ENCODE measurements at places on chromosomes 7 and 10.
A peak's percentile ranks its signal among the peaks of the same experiment; 100 is the strongest.

GRCh38 chr10:119917777-119918176, 25.2 kb downstream of the SEC23IP start:
- DNase-seq = no peak

DNA sequence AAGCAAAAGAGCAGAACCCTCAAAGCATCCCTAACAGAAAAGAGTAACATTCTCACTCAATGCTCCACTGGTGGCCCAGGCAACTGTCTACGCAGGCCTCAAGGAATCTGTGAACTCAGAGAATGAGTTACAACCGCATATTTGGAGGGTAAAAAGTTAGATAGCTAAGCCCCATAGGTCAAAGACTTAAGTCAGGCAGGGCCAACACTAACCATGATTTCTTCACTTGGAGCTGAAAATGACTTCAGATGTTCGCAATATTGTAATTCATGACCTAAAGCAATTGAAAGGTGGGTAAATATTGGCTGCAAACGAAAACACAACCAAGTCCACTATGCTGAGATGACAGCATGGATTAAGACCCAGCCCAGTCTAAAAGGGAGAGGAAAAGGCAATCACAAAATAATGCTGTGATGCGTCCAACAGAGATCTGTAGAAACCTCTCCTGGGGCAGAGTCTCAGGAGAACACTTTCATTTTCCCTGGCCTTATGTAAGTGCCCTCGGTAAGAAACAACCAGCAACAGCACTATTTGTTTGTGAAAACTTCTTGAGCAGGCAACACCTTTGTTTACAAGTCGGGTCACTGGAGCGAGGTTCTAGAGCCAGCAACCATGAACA, 176.5 kb downstream of the TNS3 start:
- no peak for DNase-seq

- DNase-seq = no peak
These were observed 55.7 kb downstream of the RNF133 start for GRCh38 chr7:122643250-122643649.

- no peak for DNase-seq
These were observed 10.2 kb downstream of the PYROXD2 start for GRCh38 chr10:98404571-98405359.

- DNase-seq = no peak
These were observed 49.5 kb upstream of the PPP2R2D start for GRCh38 chr10:131851346-131851745.

- no peak for DNase-seq
These were observed 391.4 kb downstream of the TNS3 start for GRCh38 chr7:47190462-47190861.

DNA sequence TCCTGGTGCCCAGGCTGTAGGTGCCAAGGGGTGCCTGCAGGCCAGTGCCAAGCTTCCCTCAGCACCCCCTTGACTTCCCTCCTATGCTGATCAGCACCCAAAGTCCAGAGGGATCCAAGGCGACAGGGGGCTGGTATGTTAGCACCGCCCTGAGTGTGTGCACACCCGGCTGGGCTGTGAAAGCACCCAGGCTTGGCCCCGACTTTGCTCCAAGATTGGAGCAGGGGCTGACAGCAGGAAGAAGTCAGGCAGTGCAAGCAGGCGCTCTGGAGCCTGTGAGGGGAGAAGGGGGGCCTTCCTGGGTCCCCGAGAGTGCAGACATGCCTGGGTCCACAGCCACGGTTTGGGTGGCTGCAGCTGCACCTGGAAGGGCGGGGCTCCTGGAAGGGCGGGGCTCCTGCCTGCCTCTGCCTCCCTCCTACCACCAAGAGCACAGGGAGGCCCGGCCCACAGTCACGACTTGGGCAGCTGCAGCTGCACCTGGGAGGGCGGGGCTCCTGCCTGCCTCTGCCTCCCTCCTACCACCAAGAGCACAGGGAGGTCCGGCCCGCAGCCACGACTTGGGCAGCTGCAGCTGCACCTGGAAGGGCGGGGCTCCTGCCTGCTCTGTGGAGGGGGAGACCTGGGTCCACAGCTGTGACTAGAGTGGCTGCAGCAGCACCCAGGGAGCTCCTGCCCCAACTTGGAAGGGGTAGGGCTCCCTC, 30.2 kb upstream of the ZMYND11 start:
- no peak for DNase-seq

GRCh38 chr10:44980309-44981171, 1.9 kb upstream of the DEPP1 start:
- DNase-seq = no peak

DNA sequence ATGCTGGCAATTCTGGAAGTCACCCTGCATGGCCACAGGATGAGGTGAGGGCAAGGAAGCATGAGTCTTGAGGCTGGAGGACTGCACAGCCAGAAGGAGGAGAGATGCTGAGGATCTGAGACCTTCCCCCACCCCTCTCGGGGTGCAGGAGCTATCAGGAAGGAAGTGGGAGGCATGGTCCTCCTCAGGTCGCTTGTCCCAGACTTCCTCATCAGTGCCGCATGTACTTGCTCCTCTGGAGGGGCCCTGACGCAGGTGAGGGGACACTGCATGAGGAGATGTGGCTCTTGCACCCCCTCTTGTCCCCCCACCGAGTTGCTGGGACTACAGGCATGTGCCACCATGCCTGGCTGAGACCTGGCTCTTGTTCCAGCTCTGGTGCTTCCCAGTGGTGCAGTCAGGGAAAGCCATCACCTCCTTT, 5.7 kb upstream of the ZMIZ1 start:
- no peak for DNase-seq

DNA sequence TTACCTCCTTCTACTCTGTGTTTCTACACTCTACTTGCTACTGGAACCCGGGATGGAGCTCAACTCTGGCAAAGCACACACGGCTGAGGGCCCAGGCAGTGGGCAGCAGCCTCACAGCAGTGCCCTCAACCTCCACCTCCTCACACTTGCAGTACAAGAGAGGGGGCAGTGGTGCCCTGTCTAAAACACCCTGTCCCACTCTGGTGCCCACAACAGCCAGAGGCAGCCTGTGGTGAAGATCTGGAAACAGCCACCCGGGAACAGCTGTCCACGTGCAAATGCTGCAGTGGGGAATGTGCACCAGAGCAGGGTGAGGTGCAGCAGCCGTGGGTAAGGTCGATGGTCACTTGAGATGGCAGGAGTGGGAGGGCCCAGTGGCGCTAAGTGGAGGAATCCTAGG, 13.7 kb downstream of the MAT1A start:
- DNase-seq = no peak

- no peak for DNase-seq
These were observed 97.8 kb downstream of the GALNT17 start for GRCh38 chr7:71229699-71230098.

DNA sequence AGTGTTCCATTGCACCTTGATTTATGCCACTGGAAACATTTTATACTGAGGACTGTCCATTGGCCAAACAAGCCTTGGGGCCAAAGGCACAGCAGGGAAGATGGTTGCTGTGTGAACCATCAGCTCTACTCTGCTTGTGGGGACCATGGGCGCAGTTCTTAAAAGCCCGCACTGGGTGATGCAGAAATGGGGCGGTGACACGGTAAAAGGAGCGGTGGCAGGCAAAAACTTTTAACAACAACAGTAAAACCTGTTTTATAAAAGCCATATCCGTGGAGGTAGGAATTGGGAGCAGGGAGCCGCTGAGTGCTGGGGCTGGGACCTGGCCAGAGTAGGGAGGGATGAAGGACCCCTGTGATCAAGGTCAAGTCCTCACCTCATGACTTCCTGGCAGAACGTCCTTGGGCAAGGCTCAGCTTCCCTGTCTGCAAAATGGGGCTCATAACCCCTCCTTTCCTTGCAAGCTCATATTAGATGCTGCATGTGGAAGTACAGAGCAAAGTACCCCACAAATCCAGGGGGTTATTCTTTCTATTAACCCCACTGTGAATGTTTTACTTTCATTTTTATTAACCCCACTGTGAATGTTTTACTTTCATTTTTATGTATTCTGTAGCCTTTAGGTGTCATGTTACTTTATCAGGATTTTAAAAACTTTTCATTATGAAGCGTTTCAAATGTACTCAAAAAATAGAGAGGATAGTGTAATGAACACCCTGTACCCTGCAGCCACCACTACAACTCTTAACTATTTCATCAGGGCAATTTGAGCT, 78.3 kb downstream of the GRK5 start:
- DNase-seq = no peak

DNA sequence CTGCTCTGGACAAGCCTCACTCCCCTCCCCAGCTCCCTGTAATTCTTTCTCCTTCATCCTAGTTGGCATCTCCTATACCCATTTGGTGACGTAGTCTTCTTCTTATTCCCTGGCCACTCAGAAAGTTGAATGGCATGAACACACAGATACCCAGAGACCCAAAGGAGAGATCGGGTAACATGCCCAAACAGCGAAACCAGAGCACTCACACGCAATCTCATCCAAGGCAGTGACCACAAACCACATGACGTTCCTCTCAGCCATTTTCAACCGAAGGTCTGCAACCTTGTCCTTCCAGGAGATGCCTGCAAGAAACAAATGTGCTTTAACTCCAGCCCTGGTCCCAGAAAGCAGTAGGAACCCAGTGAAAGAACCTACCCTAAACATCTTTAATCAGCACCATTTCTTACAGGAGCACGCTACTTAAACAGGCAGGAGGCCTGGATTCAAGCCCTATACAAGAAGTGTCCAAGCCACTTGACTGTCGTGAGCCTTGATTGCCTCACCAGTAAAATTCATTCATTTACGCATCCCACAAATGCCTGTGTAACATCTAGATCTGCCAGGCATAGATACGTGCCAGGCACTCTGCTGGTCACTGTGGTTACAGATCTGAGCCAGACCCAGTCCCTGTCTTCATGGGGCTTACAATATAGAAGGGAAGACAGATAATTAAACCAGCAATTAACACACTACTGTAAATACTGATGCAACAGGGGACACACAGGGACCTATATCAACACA, 37.1 kb downstream of the XPNPEP1 start:
- DNase-seq = no peak

DNA sequence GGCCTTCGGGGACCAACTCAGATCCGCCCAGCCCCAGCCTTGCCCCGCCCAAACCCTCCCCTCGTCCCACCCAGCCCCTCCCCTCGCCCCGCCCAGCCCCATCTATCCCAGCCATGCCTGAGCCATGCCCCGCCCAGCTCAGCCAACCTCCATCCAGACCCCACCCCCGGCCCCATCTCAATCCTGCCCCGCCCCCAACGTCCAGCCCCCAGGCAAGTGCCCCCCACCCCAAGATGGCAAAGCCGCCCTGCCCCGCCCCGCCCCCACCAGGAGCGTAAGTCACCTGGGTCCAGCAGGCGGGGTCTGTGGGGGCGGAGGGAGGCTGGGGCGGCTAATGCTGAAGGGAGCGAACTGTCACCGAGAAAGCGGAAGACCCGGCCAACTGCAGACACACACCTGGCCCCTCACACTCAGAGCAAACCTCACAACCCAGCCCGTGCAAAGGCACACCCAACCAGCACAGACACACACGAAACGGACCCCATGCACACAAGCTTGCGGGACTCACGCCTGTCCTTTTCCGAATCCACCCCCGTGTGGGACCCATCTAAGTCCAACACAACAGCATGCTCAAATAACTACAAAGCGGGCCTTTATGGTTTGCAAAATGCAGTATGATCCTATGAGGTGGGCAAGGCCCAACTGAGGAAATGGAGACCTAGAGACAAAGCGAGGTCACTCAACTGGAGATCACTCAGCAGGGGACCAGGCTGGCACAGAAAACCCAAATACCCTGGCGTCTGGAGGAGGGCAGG, 11.5 kb upstream of the OGA start:
- no peak for DNase-seq

- no peak for DNase-seq
These were observed 28.1 kb upstream of the NAMPT start for GRCh38 chr7:106312906-106313305.

DNA sequence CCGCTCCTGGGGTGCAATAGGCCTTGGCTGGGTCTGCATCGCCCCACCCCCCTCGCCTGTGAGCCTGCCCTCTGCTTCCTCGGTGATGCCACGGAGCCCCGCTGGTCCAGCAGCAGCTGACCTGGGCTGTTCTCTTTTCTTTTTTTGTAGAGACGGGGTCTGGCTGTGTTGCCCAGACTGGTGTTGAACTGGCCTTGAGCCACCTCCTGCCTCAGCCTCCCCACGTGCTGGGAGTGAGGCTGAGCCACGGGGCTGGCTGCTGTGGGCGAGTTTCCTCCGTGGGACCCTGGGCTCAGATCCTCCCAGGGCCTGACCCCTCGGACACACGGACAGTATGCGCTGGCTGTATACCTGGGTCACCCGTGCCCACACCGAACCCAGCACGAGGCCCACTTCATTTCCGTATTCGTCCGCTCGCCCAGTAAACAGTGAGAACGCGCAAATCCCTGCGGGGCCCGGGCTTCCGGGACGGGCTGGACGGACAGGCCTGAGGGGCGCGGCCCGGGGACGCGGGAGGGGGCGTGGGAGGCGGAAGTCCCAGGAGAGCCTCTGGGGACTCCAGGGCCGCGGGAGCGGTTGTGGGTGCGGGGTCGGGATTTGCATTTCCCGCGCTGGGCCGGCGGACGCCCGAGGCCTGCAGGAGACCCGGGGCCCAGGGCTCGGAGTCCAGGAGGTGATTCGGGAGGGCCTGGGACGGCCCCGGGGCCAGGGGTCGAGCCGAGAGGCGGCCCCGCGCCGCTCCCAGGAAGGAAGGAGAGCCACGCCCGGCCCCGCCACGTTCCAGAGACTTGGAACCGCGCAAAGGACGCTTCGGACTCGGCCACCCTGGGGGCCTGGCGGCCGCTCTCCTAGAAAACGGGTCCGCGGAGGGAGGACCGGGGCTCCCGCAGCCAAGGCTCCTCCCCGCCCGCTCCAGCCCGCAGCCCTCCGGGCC, 57.7 kb upstream of the DNAJB6 start:
- DNase-seq = no peak

GRCh38 chr10:132065491-132066105, at the start of gene JAKMIP3:
Gene JAKMIP3 (plus strand): TSS chr10:132065946. CDS start chr10:132104809, 38,863 bp downstream.
- peak; percentile 78 for DNase-seq

- DNase-seq = no peak
These were observed 1.6 kb downstream of the HOXA13 start for GRCh38 chr7:27198138-27198841.

GRCh38 chr7:99072126-99072525, 71.8 kb downstream of the SMURF1 start:
- no peak for DNase-seq

GRCh38 chr7:69782917-69783684, 184.8 kb downstream of the AUTS2 start:
- DNase-seq = peak; percentile 20

GRCh38 chr10:76430061-76430645, 998.7 kb downstream of the LRMDA start:
- no peak for DNase-seq
